K562 (cell line): ENCODE measurements at places on chromosomes 2 and 18. TPM values are rescaled to one million over a fixed set of nuclear protein-coding genes. Genes with fewer than 3 reads are reported as not detected.

GRCh38 chr2:201839727-201840126 lies 33.4 kb downstream of the CDK15 start:
- DNase-seq: no peak

SERPINB12 gene
- not detected in 2 replicates for total RNA-seq

DNA sequence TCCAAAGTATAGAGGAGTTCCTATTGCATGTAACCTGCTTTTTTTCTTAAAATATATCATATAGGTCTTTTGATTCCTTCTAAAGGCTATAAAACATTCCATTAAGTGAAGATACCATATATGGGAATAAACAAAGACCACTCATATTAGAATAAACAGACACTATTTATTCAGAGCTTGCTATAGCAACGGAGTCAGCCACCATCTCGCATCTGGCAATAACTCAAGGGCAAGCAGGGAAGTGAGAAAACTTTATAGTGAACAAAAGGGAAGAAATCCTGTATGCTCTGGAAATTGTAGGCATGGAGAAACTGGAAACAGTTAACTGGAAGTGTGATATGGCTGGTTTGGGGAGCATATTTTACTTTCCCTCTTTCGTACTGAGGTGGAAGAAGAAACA lies 301.9 kb downstream of the PTH2R start:
- DNase-seq: no peak

PPM1B gene
- 28.6 and 29.2 TPM in 2 replicates for total RNA-seq
